Colonic mucosa (tissue), 4 donors: ENCODE measurements at places on chromosomes 13 and 19.

- DNase-seq = peak; percentile 47
These were observed 4.0 kb upstream of the GRIN3B start for GRCh38 chr19:996051-996838.

DNA sequence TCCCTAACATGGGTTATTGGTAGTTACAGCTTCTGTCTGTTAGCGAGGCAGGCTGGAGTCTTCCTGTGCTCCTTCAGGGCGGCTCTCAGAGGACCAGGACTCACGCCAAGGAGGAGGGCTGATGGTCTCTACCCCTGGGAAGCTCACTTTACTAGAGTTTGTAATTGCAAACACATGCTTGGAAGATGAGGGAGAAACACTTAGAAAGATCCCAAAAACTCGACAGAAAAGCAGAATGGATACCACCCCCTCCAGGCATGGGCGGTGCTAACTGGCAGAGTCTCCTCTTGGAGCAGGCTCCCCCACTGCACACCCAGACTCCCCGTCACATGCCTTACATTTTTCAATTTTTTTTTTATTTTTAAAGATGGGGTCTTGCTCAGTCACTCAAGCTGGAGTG lies 62.0 kb downstream of the PARP4 start:
- no peak for DNase-seq

DNA sequence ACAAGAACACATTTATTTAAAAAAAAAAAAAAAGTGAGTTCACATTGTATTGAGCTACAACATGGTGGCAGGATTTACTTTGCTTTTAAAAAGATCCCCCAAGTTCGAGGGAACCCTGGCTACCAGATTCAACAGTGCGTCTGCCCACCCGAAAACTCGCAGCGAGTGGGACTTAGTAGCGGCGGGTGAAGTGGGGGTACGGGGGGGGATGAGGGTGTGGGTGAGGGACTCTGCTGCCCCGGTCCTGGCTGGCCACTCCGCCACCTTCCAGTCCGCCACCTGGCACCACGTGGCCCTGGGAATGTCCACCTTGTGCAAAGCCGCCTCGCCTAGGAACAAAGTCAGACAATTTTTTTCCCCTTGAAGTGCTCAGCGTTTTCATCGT lies 19.3 kb upstream of the TINCR start:
- DNase-seq = no peak

GRCh38 chr13:113881614-113882266 lies 17.9 kb upstream of the GAS6 start:
- DNase-seq = no peak

GRCh38 chr19:1847684-1848398 lies 442 bp downstream of the REXO1 start:
- DNase-seq = peak; percentile 63

- DNase-seq = no peak
These were observed 15.4 kb downstream of the RAB8A start for GRCh38 chr19:16127080-16127479.

- no peak for DNase-seq
These were observed 52.6 kb downstream of the MAP4K1 start for GRCh38 chr19:38564981-38565690.
